Upper lobe of right lung (tissue), 1 donor: ENCODE measurements at places on chromosomes 4 and X. TPM values are rescaled to one million over a fixed set of nuclear protein-coding genes. Genes with fewer than 3 reads are reported as not detected.
A peak's percentile ranks its signal among the peaks of the same experiment; 100 is the strongest.

The MYOZ2 gene
- 0.23 TPM for total RNA-seq

DNA sequence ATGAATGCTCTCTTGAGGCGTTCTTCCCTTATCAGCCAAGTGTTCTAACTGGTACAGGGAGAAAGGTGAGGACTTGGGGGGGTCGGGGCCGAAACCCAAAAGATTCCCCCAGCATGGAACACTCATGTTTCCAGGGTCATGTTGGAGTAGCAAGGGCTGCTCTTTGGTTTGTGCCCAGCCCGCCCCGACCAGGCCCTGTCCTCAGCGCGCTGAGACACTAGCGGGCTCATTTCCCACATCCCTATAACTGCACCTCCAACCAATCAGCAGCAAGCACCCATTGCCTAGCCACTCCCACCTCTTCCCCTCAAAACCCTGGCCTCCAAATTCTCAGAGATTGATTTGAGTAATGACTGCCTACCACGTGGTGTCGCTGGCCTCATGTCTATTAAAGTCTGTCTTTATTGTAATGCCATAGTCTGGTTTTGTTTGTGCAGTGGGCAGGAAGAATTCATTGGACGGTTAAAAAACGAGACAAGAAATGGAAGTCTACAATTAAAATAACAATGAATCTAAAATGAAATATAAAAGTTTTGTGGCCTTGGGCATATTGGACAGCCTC, 1928.4 kb downstream of the STIM2 start:
- H3K4me1 ChIP-seq = no peaks in the 10 kb centered on the region
- no peak for DNase-seq
- H3K4me3 ChIP-seq = no peak overlapping the region
- H3K36me3 ChIP-seq = no peaks in the 10 kb centered on the region
- no peaks in the 10 kb centered on the region for H3K27me3 ChIP-seq

- no peaks in the 10 kb centered on the region for H3K27me3 ChIP-seq
- no peak overlapping the region for H3K27ac ChIP-seq
- H3K36me3 ChIP-seq = no peaks in the 10 kb centered on the region
- DNase-seq = no peak
- H3K4me1 ChIP-seq = no peaks in the 10 kb centered on the region
Measured at GRCh38 chr4:160864253-160864652, 1299.5 kb downstream of the FSTL5 start.

DNA sequence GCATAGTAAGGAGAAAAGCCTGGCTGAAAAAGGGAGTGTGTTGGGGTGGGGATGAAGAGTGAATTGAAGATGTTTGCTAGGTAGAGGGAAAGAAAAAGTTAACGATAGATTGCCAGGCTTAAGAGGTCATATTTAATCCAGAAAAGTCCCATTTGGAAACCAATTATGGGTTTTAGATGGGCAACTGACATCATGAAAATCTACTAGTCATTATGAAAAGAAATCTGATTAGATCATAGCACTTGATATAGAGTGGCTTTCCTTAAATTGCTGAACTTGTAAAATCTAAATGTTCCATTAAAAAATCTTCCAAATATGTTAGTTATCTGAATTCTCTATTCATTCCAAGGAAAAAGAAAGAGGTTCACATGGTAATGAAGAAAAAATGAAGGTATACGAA, 37.5 kb upstream of the IL21 start:
- no peaks in the 10 kb centered on the region for H3K4me1 ChIP-seq
- no peak overlapping the region for H3K4me3 ChIP-seq
- no peaks in the 10 kb centered on the region for H3K27me3 ChIP-seq
- H3K36me3 ChIP-seq = no peaks in the 10 kb centered on the region

The GAGE12H gene
- not detected for total RNA-seq

DNA sequence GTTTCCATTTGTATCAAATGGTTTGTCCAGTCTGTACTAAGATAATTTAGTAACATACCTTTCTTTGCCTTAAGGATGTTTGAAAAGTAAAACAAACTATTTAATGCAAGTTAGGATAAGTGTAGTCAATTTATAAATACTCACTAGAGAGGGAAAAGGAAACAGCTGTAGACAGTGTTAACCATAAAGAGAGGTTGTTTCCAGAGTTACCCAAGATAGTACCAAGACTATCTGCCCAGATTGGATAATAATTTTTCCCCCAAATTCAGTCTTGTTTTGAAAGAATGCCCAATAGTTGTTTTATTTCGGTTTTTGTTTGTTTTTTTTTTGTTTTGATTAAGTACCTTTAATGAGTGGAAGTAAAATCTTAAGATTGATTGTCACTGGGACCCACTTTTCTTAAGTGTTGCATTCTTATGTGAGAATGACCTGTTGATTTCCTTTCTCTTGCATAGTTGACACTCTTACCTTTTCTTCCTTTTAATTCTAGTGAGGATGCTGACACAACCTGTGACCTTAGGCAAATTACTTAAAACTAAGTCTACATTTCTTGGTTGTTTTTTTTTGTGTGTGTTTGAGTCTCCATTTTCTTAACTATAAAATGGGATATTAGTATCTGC, 12.8 kb downstream of the AFF1 start:
- peak overlapping the region; percentile 61 for H3K27ac ChIP-seq
- H3K27me3 ChIP-seq = no peaks in the 10 kb centered on the region
- peaks cover 17% of the 10 kb centered on the region for H3K4me1 ChIP-seq
- H3K36me3 ChIP-seq = peaks cover 4% of the 10 kb centered on the region
- no peak for DNase-seq
- H3K4me3 ChIP-seq = no peak overlapping the region
